ENCODE measurements at places on chromosomes 6 and 20.

DNA sequence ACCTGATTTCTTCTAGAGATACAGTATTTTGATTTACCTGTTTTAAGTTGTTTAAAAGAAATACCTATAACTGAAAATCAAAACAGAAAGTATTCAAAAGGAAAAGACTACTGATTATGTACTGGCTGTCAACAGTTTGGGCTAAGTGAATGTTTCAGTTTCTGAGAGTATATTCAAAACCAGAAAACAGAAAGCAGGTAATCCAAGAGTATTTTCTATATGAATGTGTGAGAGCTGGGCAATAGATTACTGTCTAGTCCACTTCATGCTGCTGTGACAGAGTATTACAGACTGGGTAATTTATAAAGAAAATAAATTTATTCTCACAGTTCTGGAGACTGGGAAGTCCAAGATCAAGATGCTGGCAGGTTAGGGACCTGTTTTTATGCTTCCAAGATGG, 261.0 kb downstream of the ARHGAP18 start:
- no peak for DNase-seq

DNA sequence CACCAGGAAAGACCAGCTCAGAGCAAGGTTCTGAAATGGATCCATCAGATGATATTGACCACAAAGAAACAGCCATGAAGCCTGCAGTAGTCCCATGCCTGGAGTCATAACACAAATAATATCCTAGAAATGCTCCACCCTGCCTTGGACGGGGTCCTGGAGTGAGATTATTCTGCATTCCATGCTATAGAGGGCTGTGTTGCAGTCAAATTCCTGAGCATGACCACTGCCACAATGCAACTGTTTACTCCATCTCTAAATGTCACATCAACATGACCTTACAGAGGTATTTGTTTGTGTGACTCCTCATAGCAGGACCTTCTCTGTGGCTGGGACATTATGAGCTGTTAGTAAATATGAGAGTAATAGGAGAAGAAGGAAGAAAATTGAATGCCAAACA, 257.5 kb upstream of the TCF21 start:
- no peak for DNase-seq

DNA sequence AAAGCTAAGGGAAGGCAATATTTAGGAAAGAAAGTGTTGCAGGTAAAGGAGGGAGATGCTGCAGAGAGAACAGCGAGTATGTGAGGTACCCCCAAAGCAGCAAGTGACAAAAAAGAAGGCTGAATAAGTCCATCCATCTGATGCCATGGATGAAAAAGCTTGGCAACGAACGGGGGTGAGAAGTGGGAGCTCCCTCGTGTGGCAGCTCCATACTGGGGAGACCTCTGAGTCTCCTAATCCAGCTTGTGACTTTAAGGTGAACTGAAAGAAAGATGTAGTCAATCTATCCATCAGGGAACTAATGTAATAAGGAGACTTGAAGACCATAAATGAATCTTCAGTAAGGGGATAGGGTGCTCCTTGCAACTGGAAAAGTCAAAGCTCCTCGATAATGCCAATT, 156.6 kb downstream of the OTOR start:
- no peak for DNase-seq

DNA sequence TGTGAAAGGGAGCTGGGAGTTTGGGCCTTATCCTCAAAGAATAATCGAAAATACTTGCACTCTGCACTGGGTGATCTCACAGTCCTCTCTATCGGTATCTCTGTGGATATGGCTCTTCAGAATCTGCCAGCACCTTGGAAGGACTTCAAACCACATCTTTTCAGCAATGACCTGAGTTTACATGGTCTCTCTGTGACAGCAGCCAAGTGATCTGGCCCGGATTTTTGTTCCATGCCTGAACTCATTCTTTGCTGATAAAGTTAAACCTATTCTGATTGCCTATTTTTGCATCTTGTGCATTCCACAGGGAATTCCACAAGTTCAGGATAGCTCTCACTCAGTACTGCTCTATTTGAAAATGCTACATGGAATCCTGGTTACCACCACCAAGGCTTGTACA, 98.9 kb downstream of the HDGFL1 start:
- DNase-seq, result no peak

GRCh38 chr6:247351-247750, 44.9 kb upstream of the DUSP22 start:
- no peak for DNase-seq

- DNase-seq, result no peak
These were observed 6.4 kb downstream of the RMND1 start for GRCh38 chr6:151445482-151445881.

DNA sequence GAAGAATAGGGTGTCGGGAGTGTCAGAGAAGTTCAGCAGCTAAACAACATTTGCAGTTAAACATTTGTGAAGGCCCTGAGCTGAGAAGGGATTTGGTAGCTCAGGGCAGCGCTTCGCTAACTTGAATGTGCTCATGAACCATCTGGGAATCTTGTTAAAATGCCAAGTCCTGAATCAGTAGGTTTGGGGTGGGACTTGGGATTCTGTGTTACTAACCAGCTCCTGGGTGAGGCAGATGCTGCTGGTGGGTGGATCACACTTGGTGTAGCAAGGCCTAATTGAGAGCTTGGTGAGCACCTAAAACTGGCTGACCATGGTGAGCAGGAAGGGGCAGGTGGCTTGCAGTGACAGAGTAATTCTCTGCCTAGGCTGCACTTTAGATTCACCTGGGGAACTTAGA, 5.9 kb downstream of the PTPRA start:
- no peak for DNase-seq

DNA sequence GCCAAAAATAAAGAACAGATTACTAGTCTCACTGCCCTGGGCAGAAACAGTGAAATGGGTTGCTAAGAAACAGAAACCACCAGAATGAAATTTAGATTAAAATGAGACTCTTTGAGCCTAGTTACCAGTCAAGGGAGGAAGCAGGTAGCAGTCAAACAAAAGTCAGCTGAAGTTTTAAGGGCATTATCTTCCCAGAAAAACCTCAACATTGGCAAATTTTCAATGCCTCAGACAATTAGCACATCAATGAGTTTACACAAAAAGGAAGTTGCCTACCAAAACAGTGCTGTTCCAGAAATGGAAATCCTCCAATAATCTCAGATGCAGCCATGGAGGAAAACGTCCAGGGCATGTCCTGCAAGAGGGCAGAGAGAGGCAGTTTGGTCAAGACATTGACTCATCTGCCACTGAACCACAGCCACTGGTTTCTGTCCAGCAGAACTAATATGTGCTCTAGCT, 399.7 kb upstream of the ADGRB3 start:
- no peak for DNase-seq

- DNase-seq, result no peak
These were observed 73.7 kb upstream of the TNFRSF21 start for GRCh38 chr6:47383360-47383759.

- DNase-seq, result no peak
These were observed 154.5 kb upstream of the PRND start for GRCh38 chr20:4567170-4567569.

DNA sequence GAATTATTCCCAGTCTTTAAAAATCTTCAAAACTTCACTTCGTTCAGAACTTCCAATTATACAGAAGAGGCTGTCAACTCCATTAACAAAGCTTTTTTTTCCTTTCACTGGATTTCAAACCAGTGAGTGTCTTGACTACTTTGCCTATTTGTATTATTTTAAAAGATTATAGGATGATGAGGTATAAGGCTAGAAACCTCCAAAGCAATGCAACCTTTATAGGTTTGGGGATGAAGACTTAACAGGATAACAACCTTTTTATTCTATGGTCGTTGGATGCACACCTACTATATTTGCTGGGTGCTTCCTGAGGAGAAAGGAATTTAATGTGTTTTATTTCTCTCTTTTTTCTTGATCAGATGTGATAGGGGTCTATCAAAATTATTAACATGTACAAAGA, 1.9 kb upstream of the OVOL2 start:
- no peak for DNase-seq

- no peak for DNase-seq
These were observed 245.0 kb downstream of the GMPR start for GRCh38 chr6:16483315-16483875.

DNA sequence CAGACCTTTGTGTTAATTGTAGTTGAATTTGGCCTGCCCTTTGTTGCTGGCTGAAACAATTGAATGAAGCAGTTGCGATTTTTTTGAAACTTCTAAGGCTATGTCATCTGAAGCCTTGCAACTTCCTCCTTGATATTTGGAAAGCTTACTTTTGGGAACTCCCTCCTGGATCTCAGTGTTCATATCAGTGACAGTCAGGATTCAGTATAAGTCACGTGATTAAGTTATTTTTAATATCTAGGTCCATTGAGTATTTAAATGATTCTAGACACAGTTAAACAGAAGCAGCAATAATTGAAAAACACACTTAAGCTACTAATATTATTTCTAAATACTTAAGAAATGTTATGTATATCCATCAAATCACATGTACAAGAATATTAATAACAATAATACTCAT, 951.3 kb downstream of the GRIK2 start:
- no peak for DNase-seq

- no peak for DNase-seq
These were observed 45.6 kb downstream of the CDH26 start for GRCh38 chr20:60003776-60004175.

- no peak for DNase-seq
These were observed 50.0 kb upstream of the DTNBP1 start for GRCh38 chr6:15712797-15713196.

DNA sequence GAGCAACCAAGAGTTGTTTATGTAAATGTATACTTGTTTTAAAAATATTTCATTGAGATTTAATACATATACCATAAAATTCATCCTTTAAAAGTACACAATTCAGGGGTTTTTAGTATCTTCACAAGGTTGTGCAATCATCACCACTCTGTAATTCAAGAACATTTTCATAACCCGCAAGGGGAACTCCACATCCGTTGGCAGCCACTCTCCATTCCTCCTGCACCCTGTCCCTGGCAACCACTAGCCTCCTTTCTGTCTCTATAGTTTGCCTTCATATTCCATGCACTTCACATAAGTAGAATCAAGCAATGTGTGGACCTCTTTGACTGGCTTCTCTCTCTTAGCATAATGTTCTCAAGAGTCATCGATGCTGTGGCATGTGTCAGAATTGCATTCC, 104.2 kb upstream of the PDE10A start:
- no peak for DNase-seq

DNA sequence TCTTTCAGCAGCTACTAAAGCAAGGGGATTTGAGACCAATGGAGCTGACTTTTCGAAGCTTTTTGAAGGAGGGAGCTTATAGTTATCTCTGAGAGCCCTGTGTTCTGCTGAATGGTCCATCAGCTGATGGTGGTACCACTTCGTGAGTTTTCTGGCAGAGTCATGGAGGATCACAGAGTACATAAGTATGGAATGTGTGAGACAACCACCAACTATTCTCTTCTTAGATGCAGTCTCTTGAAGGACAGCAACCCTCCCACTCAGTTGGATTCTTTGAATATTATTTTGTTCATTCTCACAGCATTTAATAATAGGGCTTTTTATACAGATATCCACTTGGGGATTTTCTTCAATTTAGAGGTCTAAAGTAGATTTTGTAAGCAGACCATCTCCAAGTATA, 75.3 kb downstream of the ELOVL2 start:
- no peak for DNase-seq

- DNase-seq, result no peak
These were observed 157.7 kb upstream of the AKAP12 start for GRCh38 chr6:151082079-151082478.

DNA sequence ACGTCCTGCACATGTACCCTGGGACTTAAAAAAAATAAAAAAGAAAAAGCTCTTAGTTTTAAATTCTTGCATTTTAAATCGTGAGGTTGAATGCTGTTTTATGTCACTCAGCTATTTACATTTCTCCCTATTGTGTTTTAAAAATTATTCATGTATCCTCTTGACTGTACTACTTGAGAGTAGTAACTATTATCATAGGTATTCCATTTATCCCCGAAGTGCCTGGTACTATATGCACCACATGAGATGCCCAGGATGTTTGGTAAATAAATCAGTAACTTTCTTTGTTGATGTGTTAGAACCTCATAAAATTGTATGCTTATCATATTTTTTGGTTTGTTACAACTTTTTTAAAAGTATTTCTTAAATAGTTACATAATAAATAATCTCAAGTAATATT, 18.4 kb downstream of the MAP3K4 start:
- no peak for DNase-seq
